IMR-90 (cell line): ENCODE measurements at places on chromosomes 5 and 9. TPM values are rescaled to one million over a fixed set of nuclear protein-coding genes. Genes with fewer than 3 reads are reported as not detected.
A peak's percentile ranks its signal among the peaks of the same experiment; 100 is the strongest.

DNA sequence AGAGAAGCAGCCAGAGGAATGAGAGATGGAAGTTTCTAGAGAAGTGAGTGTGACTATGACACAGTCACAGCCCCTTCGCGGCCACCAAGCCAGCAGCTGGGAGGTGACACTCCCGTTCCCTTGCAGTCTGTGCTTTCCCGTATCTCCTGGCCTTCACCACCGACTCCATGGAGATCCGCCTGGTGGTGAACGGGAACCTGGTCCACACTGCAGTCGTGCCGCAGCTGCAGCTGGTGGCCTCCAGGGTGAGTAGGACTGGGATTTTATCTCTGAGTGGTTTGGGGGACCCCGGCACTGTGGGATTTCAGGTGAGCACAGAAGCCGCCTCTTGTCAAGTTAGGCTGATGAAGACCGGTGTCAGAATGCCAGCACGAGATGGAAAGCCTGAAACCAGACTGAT lies 12.1 kb upstream of the SLC2A8 start:
- H3K4me1 ChIP-seq, result peaks cover 5% of the 10 kb centered on the region
- H3K27me3 ChIP-seq, result peaks cover 28% of the 10 kb centered on the region
- DNase-seq, result no peak
- no peaks in the 10 kb centered on the region for H3K36me3 ChIP-seq
- no peak overlapping the region for H3K27ac ChIP-seq

- H3K4me1 ChIP-seq, result peaks cover 4% of the 10 kb centered on the region; the same call in 1 of the 2 replicates
- H3K36me3 ChIP-seq, result no peaks in the 10 kb centered on the region
- no peaks in the 10 kb centered on the region for H3K27me3 ChIP-seq
These were observed 206.3 kb downstream of the CSNK1G3 start for GRCh38 chr5:123718238-123718637.

DNA sequence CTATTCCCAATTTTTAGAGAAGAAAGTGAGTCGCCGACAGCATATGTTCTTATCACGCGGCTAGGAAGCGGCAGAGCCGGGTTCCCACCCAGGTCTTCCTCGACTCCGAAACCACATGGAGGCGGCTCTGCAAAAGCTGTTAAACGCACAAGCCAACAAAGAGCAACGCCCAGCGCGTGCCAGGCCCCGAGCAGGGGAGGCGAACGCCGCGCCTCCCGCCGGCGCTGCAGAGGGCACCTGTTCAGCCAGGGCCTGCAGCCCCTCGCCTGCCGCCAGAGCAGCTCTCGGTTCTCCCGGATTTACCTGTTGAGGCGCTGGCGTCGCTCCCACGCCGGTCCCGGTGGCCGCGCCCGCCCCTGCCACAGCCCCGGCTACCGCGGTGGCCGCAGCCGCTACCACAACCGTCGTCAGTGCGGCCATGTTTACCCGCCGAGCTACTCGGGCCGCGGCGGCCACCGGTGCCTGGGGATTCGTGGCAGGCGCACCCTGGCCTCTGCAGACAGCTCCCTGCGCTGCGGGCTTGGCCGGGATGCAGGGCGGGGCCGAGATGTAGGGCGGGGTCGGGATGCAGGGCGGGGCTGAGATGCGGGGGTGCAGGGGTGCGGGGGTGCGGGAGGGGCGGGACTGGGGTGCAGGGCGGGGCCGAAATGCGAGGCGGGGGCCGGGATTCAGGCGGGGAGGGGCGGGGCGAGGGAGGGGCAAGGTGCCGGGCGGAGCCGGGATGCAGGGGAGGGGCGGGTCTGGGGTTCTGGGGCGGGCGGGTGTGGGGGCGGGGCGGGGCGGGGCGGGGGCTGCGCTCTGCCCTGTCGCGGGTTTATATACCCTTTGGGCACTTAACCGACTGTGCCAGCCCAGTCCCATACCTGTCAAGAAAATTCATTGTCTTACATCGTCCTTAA lies at the start of gene CCDC112:
Gene CCDC112 (minus strand): TSS at position 531 of the 899 bp plus-strand sequence. CDS start 111 bp downstream, at position 420.
- no peaks in the 10 kb centered on the region for H3K36me3 ChIP-seq
- H3K27me3 ChIP-seq, result no peaks in the 10 kb centered on the region; the same call in 1 of the 2 replicates
- no peaks in the 10 kb centered on the region for H3K4me1 ChIP-seq
- H3K4me3 ChIP-seq, result peak within 1 kb of the TSS; percentile 68
- H3K27ac ChIP-seq, result peak within 1 kb of the TSS; percentile 23; the same call in 1 of the 2 replicates
- peak; percentile 66 for DNase-seq

DNA sequence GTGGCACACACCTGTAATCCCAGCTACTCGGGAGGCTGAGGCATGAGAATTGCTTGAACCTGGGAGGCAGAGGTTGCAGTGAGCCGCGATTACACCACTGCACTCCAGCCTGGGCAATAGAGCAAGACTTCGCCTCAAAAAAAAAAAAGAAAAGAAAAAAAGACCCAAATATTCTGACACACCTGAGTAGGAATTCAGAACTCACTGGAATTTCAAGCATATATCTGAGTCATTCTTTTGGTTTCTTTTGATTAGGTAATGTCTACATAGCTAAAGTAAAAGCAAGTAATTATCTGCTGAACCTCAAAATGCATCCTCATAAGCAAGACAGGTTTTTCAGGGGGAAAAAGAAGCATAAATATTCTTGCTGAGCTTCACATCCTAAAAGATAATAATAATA lies 35.9 kb downstream of the ANKRD31 start:
- no peaks in the 10 kb centered on the region for H3K36me3 ChIP-seq
- H3K4me3 ChIP-seq, result no peak overlapping the region
- H3K27ac ChIP-seq, result no peak overlapping the region
- no peak for DNase-seq

- peaks cover 6% of the 10 kb centered on the region; the same call in 1 of the 2 replicates for H3K4me1 ChIP-seq
- no peak overlapping the region for H3K4me3 ChIP-seq
- H3K27ac ChIP-seq, result no peak overlapping the region
- H3K36me3 ChIP-seq, result no peaks in the 10 kb centered on the region
These were observed 3.2 kb upstream of the MAMDC2 start for GRCh38 chr9:70040376-70040903.

DNA sequence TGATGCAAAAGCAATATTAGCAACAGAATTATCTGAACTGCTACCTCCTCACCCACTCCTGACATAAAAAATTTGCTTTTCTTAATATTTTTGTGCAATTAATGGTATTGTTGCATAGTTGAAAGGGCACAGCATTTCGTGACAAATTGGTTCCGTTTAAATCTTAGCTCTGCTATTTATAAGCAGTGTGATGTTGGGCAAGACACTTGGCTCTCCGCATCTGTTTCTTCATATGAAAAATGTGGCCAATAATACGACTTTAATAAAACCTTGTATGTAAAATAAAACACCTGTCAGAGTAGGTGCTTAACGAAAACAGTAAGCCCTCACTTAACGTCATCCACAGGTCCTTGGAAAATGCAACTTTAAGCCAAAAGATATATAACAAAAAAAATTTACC lies 4.2 kb downstream of the TMEM167A start:
- H3K4me3 ChIP-seq, result no peak overlapping the region
- no peaks in the 10 kb centered on the region for H3K27me3 ChIP-seq
- no peak for DNase-seq

DNA sequence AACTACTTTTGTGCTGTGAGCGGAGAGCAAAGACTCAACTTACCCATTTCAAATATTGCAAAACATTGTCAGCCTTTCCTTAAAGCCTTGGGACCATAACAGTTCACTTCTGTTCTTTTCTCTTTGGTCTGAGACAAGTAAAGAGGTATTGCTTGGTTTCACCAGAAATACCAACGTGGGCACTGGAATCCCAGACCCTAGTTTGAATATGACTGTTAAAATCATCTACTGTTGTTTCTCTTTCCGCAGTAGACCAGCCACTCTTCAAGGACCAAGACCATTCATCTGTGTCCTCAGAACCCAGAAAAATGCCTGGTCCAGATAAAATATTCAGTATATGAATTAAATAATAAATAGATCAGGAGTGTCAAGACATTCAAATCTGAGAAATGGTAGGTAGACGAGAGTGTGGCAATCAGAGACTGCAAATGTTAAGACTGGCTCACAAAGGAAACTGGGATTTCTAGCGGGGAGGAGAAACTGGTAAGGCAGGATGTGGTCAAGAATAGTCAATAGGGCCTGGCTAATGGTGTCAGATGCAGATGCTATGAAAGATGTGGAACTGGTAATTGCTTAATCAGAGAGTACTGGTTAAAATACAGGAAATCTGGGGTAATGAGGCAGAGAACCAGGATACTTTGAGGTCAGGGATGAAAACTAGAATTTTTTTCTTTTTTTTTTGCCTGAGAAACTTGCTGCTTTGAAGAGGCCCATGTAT lies 82.1 kb upstream of the IL33 start:
- H3K27ac ChIP-seq, result no peak overlapping the region
- no peak overlapping the region for H3K4me3 ChIP-seq
- no peak for DNase-seq
- no peaks in the 10 kb centered on the region for H3K27me3 ChIP-seq
- no peaks in the 10 kb centered on the region for H3K4me1 ChIP-seq

DNA sequence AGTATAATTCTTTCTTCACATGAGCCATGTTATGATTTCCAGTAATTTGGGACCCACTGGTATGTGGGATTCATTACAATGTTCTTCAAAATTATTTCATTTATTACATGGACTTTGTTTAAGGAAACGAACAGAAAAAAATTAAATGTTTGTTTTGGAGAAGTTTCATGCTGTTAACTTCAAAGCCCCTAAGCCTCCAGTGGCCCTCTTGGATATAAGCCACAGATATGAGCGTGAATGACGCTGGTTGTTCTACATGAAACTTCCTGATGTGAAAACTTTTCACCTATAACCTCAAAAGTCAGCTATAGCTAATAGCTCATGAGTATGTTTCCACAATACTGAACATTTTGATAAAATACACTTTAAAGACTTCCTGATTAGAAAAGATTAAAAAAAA lies 334.2 kb downstream of the PDE4D start:
- no peak overlapping the region for H3K27ac ChIP-seq
- H3K27me3 ChIP-seq, result no peaks in the 10 kb centered on the region
- H3K4me3 ChIP-seq, result no peak overlapping the region
- no peaks in the 10 kb centered on the region for H3K4me1 ChIP-seq
- no peaks in the 10 kb centered on the region for H3K36me3 ChIP-seq
- DNase-seq, result no peak

- no peak for DNase-seq
- H3K36me3 ChIP-seq, result no peaks in the 10 kb centered on the region
- no peak overlapping the region for H3K27ac ChIP-seq
- no peaks in the 10 kb centered on the region for H3K4me1 ChIP-seq
These were observed 15.2 kb upstream of the RXFP3 start for GRCh38 chr5:33921002-33921401.

GRCh38 chr5:124972703-124973102 lies 226.3 kb upstream of the ZNF608 start:
- H3K4me1 ChIP-seq, result no peaks in the 10 kb centered on the region
- no peak overlapping the region for H3K27ac ChIP-seq
- H3K4me3 ChIP-seq, result no peak overlapping the region
- H3K27me3 ChIP-seq, result no peaks in the 10 kb centered on the region
- DNase-seq, result no peak

- no peaks in the 10 kb centered on the region for H3K4me1 ChIP-seq
- H3K27me3 ChIP-seq, result no peaks in the 10 kb centered on the region
- H3K4me3 ChIP-seq, result no peak overlapping the region
- no peak overlapping the region for H3K27ac ChIP-seq
These were observed 47.6 kb downstream of the PRELID2 start for GRCh38 chr5:145787507-145787906.

DNA sequence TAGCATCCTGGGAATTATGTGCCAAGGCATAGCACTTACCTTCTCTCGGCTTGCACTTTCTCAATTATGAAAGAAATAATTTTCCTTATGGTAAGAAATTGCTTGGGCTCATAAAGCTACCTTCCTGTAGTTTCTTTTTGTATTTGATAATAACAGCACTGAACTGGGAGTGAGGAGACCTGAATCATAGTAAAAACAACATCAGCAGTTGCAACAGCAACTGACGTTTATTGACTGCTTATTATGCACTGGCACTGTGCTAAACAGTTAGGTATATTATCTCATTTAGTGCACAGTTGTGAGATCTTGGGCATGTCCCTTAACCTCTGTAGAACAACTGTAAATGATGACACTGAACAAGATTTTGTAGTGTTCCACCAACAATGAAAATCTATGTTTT lies 135.2 kb downstream of the DOCK2 start:
- no peak overlapping the region for H3K27ac ChIP-seq
- H3K36me3 ChIP-seq, result no peaks in the 10 kb centered on the region
- peaks cover 2% of the 10 kb centered on the region; the same call in 1 of the 2 replicates for H3K4me1 ChIP-seq

DNA sequence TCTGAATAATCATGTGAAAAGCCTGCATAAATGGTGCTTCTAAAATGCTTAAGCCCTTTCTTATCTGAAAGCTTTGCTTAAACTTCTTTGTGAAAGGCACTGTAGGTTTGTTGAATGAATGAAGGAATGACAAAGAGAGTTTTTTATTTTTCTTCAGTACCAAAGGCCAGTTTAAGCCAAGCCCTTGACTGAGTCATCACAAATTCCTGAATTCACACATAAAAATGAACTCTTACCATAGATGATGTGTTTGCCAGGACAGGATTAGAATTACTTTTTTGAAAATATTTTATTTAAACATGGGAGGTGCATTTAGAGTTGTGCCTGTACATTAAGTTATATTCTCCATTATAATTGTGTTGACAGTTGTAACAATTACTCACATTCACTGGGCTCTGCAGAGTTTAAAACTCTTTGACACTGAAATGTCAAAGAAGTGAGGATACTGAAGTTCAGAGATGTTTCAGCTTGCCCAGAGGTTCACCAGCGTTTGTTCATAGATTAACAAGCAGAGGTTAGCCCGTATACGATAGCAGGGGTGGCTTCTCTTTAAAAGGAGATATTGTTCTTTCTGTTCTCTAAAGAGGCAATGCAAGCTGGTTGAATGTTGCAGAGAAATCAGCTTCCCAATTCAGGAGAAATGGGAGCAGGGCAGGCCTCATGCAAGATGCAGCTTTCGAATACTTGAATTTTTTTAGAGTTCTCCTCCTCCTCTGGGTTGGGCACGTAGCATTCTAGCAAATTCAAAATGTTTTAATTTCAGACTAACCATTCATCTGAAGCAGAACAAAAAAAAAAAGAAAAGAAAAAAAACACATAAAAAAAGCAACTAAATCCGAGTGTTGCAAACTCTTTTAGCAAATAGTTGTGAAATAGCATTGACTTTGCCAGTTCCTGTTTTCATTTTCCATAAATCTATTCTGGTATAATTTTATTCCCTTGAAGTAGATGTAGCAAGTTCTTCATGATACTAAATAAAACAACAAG lies 358.7 kb upstream of the KLF4 start:
- H3K27me3 ChIP-seq, result no peaks in the 10 kb centered on the region; the same call in 1 of the 2 replicates
- H3K27ac ChIP-seq, result no peak overlapping the region
- H3K4me1 ChIP-seq, result no peaks in the 10 kb centered on the region; the same call in 1 of the 2 replicates
- H3K36me3 ChIP-seq, result no peaks in the 10 kb centered on the region
- no peak overlapping the region for H3K4me3 ChIP-seq

LCN9 gene
- not detected in 2 replicates for total RNA-seq

PLAC8L1 gene
- not detected in 2 replicates for total RNA-seq

PCDHGC4 gene
- total RNA-seq, result 1.1 and 1.6 TPM in 2 replicates

NR2F1 gene
- total RNA-seq, result 18.1 and 19.0 TPM in 2 replicates

ADAM19 gene
- 35.5 and 38.3 TPM in 2 replicates for total RNA-seq

F12 gene
- total RNA-seq, result 0.36 and 0.56 TPM in 2 replicates

C8G gene
- not detected in 2 replicates for total RNA-seq
